Cardiac muscle cell (in vitro differentiated cells and primary cell): ENCODE measurements at places on chromosomes 5 and 9.

DNA sequence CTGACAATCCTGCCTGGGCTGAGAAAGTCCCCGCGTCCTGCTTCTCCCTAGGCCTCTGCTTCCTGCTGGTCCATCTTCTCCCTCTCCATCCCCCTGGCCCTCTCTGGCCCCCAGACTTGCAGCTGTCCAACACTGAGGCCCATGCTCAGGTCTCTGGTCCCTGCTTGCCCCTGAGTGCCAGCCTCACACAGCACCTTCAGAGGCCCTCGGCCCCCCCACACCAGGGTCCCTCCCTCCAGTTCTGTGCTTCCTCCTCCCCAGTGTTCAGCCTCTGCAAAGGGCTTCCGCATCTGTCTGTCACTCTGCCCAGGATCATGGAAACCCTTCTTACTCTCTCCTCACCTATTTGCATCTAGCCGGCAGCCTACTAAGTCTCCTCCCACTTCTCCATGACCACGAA, 62.4 kb upstream of the CTSL start:
- no peak for DNase-seq

DNA sequence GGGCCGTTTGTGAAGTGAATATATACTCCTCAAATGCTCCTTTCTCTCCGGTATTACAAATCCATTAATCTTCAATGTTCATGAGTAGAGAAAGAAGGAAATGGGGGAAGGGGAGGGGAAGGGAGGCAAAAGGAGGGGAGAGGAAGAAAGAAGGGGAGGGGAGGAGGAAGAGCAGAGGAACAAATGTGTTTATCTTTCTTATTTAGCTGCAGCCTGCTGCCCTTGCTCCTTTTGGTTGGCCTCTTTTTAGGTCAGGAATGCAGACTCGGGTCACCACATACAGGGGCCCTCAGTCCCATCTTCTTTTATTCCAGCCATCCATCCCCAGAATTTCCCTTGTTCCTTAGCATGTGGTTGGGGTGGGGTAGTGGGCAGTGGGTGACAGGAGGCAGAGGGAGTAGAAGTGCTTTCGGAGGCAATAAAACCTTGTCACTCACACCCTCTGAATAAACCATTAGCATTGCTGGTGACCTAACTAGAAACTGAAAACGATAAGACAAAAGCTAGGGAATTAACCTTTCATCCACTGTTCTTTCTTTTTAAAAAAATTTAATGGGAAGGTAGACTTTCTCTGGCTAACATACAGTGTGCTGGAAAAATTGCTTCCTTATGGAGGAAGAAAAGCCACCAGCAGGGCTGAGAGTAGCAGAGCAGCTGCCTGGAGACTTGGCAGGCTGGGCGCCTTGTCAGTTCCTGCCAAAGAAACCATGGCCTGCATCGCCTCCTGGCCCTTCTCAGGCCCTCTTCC, 16.8 kb upstream of the PRLR start:
- no peak for DNase-seq

- DNase-seq: no peak
Observed at GRCh38 chr9:127509955-127510299, 58.6 kb downstream of the LRSAM1 start.

DNA sequence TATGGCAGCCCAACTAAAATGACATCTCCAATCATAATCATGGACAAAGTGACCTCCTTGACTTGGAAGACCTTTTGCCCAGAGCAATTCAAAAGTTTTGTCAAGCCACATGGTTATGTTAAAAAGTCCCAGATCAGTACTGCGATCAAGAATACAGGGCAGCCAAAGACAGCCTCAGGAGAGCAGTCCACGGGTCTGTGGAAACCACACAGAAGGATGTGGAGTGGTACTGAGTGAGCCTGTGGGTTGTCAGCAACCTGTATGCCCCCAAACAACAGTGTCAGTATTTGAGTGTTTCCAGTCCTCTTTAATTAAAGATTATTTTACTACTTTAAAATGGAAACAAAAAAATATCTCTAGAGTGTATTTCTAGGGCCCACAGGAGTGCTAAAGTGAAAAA, 345.4 kb upstream of the EFNA5 start:
- no peak for DNase-seq

DNA sequence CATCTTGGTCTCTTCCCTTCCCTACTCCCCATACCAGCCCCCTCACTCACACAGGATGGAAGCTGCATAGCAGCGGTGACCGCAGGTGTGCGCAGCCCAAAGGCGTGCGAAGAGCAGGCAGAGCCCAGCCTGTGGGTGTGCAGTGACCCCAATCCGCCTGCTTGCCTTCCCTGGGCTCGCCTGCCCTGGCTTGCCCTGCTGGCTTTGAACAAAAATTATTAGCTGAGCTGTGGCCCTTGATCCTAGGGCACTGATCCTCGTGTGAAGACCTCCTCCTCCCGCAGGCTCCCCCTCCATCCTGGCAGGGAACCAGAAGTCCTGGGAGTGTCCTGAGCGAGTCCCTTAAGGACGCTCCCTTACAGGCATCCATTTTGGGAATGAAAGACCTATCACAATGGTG, 31.9 kb downstream of the MORN5 start:
- DNase-seq: no peak

- DNase-seq: no peak
Observed at GRCh38 chr9:121975801-121976277, 117.3 kb downstream of the TTLL11 start.

DNA sequence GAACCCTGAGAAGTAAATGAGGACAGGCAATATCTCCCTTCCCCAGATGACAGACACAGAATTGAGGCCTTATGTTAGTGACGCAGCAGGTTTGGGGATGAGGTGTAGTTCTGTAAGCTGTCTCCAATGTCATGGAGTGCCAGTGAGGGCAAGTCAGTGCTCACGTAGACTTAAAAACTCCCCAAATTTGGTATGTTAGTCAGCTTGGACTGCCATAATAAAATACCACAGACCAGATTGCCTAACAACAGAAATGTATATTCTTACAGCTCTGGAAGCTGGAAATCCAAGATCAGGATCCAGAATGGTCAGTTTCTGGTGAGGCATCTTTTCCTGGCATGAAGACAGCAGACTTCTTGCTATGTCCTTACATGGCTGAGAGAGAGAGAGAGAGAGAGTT, 14.9 kb downstream of the FOXI1 start:
- no peak for DNase-seq

DNA sequence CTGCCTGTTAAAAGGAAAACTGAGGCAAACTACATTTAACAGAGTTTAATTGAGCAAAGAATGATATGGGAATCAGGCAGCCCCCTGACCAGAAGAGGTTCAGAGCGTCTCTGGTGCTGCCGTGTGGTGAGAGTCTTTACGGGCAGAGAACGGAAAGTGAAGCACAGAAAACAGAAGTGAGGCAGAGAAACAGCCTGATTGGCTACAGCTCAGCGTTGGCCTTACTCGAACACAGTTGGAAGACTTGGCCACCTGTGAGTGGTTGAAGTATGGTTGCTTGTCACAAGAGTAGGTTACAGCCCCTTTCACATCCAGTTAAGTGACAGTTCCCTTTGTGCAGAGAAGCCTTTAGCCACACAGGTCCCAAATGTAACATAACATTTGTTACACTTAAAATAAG, 16.9 kb upstream of the FBP1 start:
- peak; percentile 17 for DNase-seq

- no peak for DNase-seq
Observed at GRCh38 chr9:123478967-123479602, 123.1 kb downstream of the CRB2 start.

GRCh38 chr9:125558453-125559092, 148.4 kb downstream of the MAPKAP1 start:
- DNase-seq: peak; percentile 80
